ENCODE measurements at places on chromosomes 5 and 9. TPM values are rescaled to one million over a fixed set of nuclear protein-coding genes. Genes with fewer than 3 reads are reported as not detected.

Gene LURAP1L
- total RNA-seq = 2.4 TPM

Gene CCDC171
- 5.1 TPM for total RNA-seq

Gene PCAT7
- not detected for total RNA-seq

Gene CCDC69
- 2.9 TPM for total RNA-seq

Gene PCDHGB3
- total RNA-seq = 2.1 TPM

Gene GCNT4
- total RNA-seq = 0.42 TPM

Gene CDO1
- total RNA-seq = 35.9 TPM

Gene PTGR1
- 24.3 TPM for total RNA-seq

Gene C9orf153
- total RNA-seq = 0.42 TPM

Gene TGFBI
- total RNA-seq = 193 TPM

Gene PCDHB7
- total RNA-seq = 0.50 TPM

Gene GNA14
- total RNA-seq = 0.52 TPM

Gene DAB2IP
- total RNA-seq = 20.2 TPM

Gene PCDHB16
- total RNA-seq = 1.5 TPM

Gene AK8
- 0.60 TPM for total RNA-seq

Gene OR1Q1
- total RNA-seq = 0.97 TPM

Gene WDR36
- total RNA-seq = 35.2 TPM

Gene SLC4A9
- total RNA-seq = 0.42 TPM

Gene SLC45A2
- 1.0 TPM for total RNA-seq

Gene ZNF484
- total RNA-seq = 18.0 TPM

Gene PAEP
- total RNA-seq = 0.42 TPM

Gene TRMO
- 5.6 TPM for total RNA-seq

Gene PTPA
- 61.2 TPM for total RNA-seq

Gene RABGAP1
- 13.0 TPM for total RNA-seq

Gene SPINK1
- total RNA-seq = not detected

Gene PHF24
- 0.04 TPM for total RNA-seq

Gene NXNL2
- total RNA-seq = not detected

Gene FRMPD1
- 0.16 TPM for total RNA-seq

Gene CCNH
- total RNA-seq = 103 TPM

Gene CNTFR
- 2.4 TPM for total RNA-seq

Gene TAF1L
- 0.09 TPM for total RNA-seq

Gene SLC46A2
- total RNA-seq = not detected

Gene SPAAR
- total RNA-seq = 0.25 TPM

Gene OGN
- total RNA-seq = 0.23 TPM

Gene LCNL1
- 0.38 TPM for total RNA-seq

Gene F12
- 1.0 TPM for total RNA-seq

Gene OTP
- 0.05 TPM for total RNA-seq

Gene IL3
- total RNA-seq = not detected

Gene SLC36A2
- 0.29 TPM for total RNA-seq

Gene RANBP3L
- 2.6 TPM for total RNA-seq

Gene AK3
- 39.9 TPM for total RNA-seq

Gene SPEF2
- 7.8 TPM for total RNA-seq

Gene KCNV2
- 1.4 TPM for total RNA-seq

Gene PCDHB14
- total RNA-seq = 5.7 TPM

Gene SLC6A19
- 0.10 TPM for total RNA-seq

Gene MSX2
- total RNA-seq = 0.18 TPM

Gene GPR151
- total RNA-seq = 0.52 TPM

Gene CDH9
- 1.1 TPM for total RNA-seq

Gene TDRD7
- 55.6 TPM for total RNA-seq

Gene SPINK7
- 1.0 TPM for total RNA-seq

Gene OR1J2
- not detected for total RNA-seq

Gene F2R
- total RNA-seq = 30.7 TPM
